CD4-positive, alpha-beta T cell treated with Interleukin-2 at 100 ng/mL for 4 hours (primary cell): ENCODE measurements at places on chromosomes 16 and 17.

GRCh38 chr16:14487579-14487978 lies 142.5 kb downstream of the PARN start:
- DNase-seq = no peak

DNA sequence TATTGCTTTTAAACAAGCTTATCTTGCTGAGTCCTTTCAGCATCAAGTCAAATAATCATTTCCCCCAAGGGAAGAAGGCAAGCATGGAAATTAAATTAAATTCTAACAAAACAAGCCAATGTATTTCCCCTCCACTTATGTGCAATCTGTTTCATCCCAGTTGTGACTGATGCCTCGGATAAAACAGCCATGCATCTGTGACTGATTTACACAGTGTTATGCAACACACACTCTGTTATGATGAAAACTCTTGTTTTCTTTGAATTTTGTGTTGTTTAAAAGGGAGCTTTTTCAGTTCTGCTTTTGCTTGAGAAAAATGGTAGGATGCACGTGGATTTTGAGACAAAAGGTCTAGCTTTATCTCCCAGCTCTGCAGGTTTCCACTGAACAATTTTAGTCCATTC lies 32.6 kb downstream of the TMEM100 start:
- DNase-seq = no peak

- no peak for DNase-seq
Observed at GRCh38 chr17:21013983-21014382, 28.8 kb downstream of the USP22 start.

DNA sequence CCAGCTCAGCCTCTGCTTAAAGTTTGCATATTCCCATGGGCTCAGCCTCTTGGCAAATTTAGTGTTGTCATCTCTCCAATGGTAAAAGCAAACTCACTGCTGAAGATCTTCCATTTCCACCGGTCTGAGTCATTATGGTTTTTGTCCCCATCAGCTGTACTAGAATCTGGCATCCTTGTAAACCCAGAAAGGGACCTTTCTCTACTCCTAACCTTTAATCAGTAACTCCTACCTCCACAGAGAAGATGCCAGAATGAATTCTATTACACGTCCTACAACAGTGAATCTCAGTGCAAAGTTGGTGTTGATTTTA lies 45.8 kb downstream of the ZNF652 start:
- DNase-seq = no peak

- DNase-seq = no peak
Observed at GRCh38 chr17:50534222-50534978, 1.9 kb downstream of the EPN3 start.

- DNase-seq = no peak
Observed at GRCh38 chr16:63774302-63774701, 1347.6 kb downstream of the CDH11 start.

DNA sequence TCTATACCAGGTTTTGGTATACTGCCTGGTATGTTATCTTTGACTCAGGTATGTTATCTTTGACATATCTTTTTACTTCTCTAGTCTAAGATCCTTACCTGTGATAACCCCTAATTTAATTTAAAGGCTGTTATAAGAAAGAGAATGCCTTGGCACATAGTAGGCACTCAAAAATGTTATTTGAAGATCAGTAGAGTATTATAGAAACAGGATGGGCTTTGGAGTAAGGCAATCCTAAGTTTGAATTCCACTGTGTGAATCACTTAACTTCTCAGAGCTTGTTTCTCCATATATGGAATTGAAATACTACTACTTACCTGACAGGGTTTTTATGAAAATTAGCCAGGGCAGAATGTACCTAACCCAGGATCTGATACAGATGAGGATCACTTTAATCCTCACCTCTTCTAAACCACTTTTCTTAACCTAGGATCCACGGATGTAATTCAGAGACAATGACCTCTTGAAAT lies 1.2 kb downstream of the BRIP1 start:
- no peak for DNase-seq

GRCh38 chr17:42118545-42118944 lies 2.6 kb downstream of the KAT2A start:
- peak; percentile 53 for DNase-seq

- DNase-seq = no peak
Observed at GRCh38 chr17:55873017-55873758, 122.3 kb downstream of the PCTP start.

DNA sequence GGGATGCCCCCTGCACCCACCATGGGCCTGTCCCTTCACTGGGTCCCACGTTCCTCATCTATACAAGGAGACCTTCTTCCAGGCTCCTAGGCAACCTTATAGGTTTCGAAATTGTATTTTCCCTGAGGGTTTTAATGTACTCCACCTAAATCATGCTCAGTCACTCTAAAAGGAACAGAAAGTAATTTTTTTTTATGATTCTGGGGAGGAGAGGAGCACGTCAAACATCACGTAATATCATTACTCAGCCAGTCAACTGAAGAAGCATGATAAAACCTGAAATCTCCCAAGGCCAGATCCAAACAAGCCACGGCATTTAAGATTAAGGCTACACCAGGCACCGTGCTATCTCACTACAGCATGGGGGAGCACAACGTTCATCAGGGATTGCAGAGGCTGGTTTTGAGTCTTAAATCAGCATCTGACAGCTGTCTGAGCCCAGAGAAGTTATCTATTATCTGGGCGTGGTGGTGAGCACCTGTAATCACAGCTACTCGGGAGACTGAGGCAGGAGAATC lies 3.9 kb upstream of the TMEM114 start:
- DNase-seq = no peak

GRCh38 chr17:56761387-56761786 lies 72.3 kb downstream of the C17orf67 start:
- no peak for DNase-seq

- no peak for DNase-seq
Observed at GRCh38 chr17:45984368-45984767, 14.7 kb upstream of the STH start.

DNA sequence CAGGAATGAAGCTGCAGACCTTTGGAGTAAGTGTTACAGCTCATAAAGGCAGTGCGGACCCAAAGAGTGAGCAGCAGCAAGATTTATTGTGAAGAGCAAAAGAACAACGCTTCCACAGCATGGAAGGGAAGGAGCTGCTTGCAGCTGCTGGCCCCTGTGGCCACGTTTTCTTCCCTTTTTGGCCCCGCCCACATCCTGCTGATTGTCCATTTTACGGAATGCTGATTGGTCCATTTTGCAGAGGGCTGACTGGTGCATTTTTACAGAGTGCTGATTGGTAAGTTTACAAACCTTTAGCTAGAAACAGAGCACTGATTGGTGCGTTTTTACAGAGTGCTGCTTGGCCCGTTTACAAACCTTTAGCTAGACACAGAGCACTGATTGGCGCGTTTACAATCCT lies 841.5 kb downstream of the CDH11 start:
- DNase-seq = no peak

GRCh38 chr17:9350080-9350479 lies 225.5 kb downstream of the STX8 start:
- DNase-seq = no peak

DNA sequence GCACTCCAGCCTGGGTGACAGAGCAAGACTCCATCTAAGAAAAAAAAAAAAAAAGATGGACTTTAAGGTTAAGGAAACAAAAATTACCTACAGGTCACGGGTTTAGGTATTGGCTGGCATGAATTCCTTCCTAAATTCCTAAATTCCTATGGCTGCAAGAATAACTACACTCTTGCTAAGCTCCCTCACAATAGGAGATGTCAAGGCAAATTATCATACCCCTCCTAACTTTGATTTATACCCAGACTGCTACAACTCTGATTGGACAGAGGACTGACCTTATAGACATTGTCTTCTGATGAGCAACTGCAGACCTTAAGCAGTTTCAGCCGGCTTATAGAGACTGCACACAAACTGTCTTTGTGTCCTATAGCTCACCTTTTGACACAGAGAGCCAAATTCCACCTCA lies 25.1 kb upstream of the TMC7 start:
- no peak for DNase-seq

- no peak for DNase-seq
Observed at GRCh38 chr16:22660441-22661160, 149.9 kb downstream of the NPIPB5 start.

- no peak for DNase-seq
Observed at GRCh38 chr17:81002409-81003361, 11.0 kb downstream of the CHMP6 start.

DNA sequence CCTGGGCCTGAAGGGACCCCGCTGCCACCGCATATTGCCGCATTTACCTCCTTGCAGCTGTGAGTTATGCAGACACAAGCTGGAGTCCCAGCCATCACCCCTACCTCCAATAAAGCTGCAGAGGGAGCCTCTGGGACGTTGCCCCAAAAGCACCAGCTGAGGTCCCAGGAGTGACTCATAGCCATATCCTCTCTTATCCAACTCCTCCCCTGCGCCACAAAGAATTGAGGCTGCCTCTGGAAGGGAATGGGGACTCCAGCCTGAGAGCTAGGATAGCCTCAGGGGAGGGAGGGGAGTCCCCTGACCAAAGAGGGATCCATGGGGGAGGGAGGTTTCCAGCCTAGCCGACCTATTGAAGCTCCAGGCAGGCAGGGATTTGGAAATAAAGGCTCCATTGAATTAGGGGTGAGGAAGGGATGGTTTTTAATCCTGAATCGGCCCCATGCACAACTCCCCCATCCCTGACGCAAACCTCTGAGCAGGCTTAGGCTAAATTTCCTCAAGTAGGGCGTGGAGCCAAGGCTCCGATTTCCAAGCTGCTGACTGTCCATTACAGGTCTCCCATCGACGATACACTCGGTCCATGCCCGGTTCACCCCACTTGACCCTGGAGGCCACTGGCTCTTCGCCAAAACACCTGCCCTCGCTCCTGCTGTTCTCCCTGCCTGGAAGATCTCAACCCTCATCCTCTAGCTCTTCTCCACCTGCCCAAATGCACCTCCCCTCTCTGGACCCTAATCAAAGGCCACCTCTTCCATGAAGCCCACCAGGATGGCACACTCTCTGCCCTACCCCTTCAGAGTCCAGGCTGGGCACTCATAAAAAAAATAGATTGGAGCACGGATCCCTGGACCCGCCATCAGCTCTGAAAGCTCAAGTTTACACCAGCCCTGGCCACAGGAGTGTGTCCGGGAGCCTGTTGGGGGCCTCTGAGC lies 27.5 kb downstream of the PIMREG start:
- no peak for DNase-seq

- DNase-seq = no peak
Observed at GRCh38 chr17:19714542-19715411, 1.6 kb downstream of the SLC47A2 start.

- no peak for DNase-seq
Observed at GRCh38 chr17:72518753-72519597, 398.2 kb downstream of the SOX9 start.

DNA sequence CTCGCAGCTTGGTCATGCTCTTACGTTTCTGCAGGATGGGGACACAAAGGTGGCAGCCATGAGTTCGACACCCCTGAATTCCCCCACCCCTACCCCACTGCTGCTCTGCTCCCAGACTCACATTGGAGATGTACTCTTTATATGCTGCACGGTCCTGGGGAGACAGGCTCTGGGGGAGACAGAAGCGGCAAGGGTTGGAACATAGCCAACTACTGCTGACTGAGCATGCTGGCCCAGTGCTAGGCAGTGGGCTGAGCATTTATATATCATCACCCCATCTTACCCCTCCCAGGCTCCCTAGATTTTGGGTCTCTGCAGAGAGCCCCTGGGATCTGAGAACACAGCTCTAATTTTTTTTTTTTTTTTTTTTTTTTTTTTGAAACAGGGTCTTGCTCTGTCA lies 8.1 kb upstream of the ATXN7L3 start:
- DNase-seq = no peak

GRCh38 chr17:45855691-45856336 lies 11.1 kb downstream of the SPPL2C start:
- no peak for DNase-seq

GRCh38 chr16:85174871-85175723 lies 62.8 kb upstream of the CIBAR2 start:
- DNase-seq = no peak

GRCh38 chr16:88066680-88067529 lies 115.7 kb downstream of the BANP start:
- DNase-seq = no peak

- DNase-seq = no peak
Observed at GRCh38 chr17:8368193-8368592, 8.3 kb downstream of the KRABD2 start.

DNA sequence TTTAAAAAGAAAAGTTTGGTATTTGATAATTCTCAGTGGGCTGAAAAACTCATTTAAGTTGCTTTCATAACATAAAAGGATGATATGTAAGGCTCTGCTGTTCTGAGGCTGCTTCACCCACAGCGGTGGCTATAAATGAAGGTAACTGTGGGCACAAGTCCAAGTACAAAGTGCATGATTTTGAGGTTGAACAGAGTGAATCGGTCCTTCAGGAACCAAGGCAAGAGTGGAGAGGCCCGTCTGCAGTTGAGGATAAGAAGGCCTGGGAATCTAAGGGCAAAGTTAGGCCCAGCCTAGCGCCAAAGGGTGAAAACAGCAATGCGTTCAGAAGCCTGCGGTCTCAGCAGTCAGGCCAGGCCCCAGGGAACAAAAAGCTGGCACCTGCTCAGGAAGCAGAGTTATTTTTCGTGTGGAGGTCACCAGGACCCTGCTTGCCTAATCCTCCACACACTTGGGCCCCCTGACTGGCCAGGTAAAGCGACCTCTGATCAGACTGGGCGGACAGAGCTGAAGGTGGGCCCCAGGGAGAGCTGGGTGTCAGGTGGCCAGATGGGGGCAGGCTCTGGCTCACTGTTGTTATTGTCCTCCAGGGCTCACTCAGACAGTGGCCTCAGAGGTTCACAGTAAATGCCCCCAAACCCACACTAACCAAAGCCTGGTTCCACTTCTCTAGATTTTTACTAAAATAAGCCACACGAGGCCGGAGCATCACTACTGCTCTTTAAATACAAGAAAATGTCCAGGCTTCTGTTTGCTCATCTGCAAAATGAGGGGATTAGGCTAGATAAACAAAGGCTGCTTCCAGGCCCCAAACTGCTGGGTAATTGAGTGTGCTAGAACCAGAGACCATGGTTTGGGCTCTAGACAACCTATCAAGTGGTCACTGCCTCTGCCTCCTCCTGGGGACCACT lies 46.5 kb downstream of the TEX2 start:
- DNase-seq = no peak

DNA sequence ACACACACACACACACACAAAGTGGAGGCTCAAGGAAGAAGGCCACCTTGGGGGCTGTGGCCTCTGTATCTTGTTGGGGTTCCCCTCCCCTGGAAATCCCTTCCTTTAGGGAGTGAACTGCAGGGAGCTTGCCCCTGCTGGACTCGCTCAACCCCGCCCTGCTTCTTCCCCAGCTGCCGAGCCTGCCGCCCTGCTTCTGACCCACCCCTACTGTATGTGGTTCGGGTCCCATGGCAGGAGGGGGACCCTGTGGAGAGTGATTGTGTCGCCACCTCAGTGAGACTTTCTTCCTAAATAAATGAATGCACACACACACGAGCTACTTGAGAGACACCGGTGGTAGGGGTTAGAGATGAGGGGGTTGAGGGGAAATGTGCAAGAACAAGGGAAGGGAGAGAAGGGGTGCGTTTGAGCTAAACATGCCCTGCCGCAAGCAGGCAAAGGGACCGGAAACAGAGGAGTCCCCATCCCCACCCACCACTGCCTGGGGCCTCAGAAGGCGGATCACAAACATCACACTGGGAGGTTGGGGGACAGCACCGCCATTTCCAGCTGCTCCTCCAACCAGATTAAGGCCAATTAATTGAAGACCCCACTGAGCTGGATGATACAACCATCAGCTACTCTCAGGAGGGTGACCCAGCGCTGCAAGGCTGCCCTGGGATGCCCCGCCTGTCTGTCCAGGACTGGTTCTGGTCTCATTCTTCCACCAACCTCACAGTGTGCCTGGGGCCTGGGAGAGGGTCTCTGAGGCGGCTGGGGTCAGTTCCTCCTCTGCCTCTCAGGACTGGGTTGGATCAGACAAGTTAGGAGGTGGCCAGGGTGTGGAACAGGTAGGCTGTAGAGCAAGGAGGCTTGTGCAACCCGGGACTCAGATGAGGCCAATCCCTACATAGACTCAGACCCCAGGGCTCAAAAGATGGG lies 98.9 kb downstream of the SDK2 start:
- DNase-seq = no peak
